ENCODE measurements at places on chromosomes 7 and 10. TPM values are rescaled to one million over a fixed set of nuclear protein-coding genes. Genes with fewer than 3 reads are reported as not detected.

The LIPM gene
- total RNA-seq = not detected

The TEX36 gene
- not detected for total RNA-seq

The FAM25G gene
- not detected for total RNA-seq

The PIK3AP1 gene
- 12.1 TPM for total RNA-seq

The CCDC71L gene
- 20.6 TPM for total RNA-seq

The GATA3 gene
- total RNA-seq = 0.46 TPM

The CYP3A7 gene
- not detected for total RNA-seq

The MKX gene
- 185 TPM for total RNA-seq

The CNOT4 gene
- total RNA-seq = 8.6 TPM

The PNLIPRP2 gene
- total RNA-seq = not detected

The GNGT1 gene
- total RNA-seq = 0.24 TPM

The CAMK2G gene
- total RNA-seq = 38.5 TPM

The SKIDA1 gene
- 0.53 TPM for total RNA-seq

The PHKG1 gene
- total RNA-seq = not detected

The SUGCT gene
- total RNA-seq = 3.3 TPM

The OR2A12 gene
- not detected for total RNA-seq

The CNNM1 gene
- not detected for total RNA-seq

The SPAM1 gene
- total RNA-seq = not detected

The ADIRF gene
- not detected for total RNA-seq

The CDHR3 gene
- total RNA-seq = 0.10 TPM

The CPXM2 gene
- total RNA-seq = not detected

The CHST15 gene
- total RNA-seq = 2.5 TPM

The ITPRID1 gene
- total RNA-seq = not detected

Data from A172 (cell line).